ENCODE measurements at places on chromosomes 7 and 10.

DNA sequence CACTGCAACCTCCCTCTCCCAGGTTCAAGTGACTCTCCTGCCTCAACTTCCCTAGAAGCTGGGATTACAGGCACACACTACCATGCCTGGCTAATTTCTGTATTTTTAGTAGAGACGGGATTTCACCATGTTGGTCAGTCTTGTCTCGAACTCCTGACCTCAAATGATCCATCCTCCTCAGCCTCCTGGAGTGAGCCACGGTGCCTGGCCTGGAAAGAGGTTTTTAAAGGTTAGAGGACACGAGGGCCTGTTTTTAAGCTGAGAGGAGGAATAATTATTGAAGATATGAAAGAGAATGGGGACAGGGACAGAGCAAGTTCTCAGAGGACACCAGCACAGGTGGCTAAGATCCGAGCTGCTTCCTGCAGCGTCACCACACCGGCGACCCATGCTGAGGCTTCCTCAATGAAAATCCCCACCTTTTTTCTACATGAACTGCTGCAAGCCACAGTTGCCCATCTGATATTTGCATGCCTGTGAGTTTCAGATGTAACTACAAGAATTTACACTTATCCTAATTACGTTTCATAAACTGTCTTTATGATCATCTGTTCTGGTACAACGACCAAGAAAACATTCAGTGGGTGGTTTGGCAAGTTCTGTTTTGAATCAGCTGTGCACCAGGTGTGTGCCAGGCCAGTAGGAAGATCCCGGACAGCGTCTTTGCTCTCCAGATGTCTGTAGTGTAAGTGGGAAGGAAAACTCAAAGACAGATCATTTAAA is 76.0 kb downstream of the HIP1 start:
- no peak for DNase-seq

DNA sequence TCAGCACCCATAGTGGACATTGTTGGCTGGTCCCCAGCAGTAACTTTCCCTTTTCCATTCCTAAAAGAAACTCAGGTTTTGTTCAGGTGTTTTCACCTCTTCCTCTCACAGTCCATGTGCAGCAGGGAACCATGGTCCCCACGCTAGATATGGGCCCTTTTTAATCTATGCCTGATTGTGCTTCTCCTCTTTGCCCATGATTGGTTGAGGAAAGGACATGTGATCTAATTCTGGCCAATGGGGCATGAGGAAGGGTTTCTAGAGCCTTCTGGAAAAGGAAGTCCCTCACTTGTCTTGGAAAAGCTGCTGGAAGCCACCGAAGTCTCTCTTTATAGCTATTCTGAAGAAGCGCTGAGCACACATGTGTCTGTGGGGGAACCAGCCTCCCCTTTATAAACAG is 330.7 kb downstream of the ACTR3B start:
- no peak for DNase-seq

DNA sequence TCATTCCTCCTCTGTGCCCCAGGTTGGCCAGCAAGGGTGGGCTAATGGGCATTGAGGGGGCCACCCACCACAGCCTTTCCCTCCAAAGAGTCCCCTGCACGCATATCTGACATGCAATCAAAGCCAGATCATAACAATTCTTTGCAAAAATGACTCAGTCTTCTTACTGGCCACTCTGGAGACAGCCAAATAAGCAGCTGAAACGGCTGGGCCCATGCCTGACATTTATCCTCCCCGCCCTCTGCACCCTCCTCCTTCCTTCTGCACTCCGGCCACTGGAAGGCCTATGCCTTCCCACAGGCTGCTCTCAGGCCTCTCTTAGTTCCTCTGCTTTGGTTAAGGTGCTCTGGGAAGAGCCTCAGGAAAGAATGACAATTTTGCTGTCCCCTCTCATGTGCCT is 29.2 kb upstream of the NPFFR1 start:
- DNase-seq: no peak

GRCh38 chr10:35723059-35723458 is 81.0 kb upstream of the FZD8 start:
- no peak for DNase-seq

DNA sequence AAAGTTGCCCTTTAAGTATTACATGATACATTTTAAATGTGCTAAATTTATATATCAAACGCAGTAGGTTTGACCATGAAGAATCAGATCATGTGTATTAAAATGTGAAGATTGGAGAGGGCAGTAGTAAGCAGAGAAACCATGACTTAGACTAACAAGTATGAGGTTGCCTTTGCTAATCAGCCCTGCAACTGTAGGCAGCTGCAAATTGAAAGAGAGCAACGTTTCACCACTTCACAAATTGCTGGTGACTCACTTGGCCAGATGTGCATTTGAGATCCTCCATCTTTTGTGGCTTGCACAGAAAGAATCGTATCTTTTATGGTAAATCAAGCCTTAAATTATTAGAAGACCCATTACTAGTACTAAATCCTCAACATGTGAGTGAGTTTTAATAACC is 10.1 kb upstream of the SEMA3A start:
- DNase-seq: peak; percentile 6

DNA sequence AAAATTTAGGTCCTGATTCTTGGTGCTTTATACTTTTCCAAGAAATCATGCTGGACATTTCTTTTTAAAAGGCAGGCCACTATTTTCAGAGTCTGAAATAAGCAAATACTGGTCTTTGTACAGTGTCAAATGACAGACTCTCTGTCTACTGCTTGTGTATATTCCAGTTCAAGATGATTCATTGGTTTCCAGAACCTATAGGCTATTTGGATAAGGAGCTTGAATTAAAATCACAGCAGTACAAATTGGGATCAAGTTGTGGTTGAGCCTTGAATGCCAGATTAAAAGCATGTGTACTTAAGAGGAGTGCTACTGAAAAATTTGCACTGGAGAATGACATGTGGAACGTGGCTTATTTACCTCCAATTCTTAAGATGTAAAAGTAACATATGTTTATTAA is 10.7 kb downstream of the KMT2E start:
- no peak for DNase-seq

- DNase-seq: no peak
Observed at GRCh38 chr10:131034451-131034850, 277.1 kb downstream of the TCERG1L start.

DNA sequence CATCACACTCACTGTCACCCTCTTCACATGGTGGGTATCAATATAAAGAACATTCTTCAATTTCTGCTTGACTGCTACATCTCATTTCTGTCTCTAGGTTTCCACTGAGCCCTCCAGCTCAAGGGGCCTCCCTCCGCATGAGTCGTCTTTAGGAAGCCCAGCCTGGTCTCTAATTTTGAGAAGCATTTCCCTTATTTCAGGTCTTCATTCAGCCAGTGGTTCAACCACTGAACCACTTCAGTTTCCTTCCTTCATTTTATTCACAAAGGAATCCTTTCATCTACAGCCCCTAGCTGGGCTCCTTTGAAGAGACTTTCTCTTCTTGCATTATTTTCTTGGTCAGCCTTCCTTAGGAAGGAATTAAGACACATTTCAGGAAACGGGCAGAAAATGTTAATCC is 257.4 kb downstream of the KCNMA1 start:
- DNase-seq: peak; percentile 19

GRCh38 chr10:113273181-113274163 is 279.4 kb upstream of the HABP2 start:
- no peak for DNase-seq

DNA sequence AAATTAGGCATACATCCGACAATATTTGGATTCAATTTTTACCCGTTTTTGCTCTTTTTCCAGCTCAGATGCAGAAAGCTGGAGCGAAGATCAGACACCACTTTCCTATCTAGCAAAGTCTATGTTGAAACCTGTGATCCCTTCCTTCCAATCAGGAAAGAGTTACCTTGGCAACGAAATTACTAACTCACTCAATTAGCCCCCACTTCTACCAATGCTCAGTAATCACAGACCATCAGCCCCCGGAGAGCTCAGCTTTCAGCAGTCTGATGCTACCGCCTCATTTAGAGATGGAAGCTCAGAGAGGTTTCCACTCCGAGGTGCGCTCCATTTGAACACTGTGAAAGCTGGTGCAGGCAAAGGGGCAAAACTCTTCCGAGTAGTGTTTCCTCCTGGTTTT is 6.7 kb downstream of the FRAT1 start:
- no peak for DNase-seq

GRCh38 chr7:3732395-3733005 is 431.4 kb downstream of the SDK1 start:
- DNase-seq: no peak

DNA sequence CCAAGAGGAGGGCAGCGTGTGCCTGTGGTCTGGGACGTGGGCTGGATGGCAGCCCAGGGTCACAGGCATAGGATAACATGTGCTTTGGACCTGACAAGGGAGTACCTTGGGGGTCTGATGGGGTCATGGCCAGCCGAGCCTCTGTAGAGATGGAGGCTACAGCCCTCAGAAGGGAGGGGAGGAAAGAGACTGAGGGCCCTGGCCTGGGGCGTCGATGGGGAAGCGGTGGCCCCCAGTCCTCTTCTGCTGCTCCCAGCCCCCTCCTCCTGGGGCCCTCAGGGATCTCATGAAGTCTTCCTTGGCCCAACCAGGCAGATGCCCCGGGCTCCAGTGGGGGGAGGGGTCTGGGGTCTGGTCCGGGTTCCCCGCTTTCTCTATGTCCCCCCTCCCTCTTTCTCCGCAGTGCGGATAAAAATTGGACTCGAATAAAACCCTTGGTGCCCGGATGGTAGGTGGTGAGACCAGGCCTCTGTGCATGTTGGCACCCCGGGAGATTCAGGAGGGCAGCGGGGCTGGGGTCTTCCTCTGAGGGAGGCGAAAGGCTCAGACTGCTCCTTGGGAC is 15.6 kb upstream of the HSPB1 start:
- no peak for DNase-seq

DNA sequence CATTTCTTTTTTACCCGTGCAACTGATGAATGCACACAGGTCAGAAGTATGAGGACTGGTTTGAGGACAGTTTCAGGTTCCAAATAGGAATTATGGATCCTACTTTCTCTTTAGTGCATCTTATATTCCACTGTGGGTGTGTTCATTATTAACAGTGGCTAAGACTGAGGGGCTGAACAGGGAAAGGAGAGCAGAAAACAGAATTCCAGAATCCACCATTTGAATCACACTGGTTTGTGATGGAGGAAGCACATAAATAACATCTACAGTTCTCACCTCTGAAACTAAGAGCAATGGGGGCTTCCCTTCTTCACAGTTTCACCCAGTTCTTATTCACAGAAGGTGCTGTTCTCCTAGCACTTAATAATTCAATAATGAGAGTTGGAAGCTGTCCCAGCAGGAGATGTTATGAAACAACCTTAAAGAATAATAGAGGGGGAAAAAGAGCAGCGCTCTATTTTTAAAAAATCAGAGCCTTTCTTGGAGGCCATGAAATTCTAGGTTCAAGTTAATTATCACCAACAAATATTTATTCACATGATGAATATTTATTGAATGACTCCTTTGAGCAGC is 205.1 kb downstream of the CREB5 start:
- DNase-seq: no peak

DNA sequence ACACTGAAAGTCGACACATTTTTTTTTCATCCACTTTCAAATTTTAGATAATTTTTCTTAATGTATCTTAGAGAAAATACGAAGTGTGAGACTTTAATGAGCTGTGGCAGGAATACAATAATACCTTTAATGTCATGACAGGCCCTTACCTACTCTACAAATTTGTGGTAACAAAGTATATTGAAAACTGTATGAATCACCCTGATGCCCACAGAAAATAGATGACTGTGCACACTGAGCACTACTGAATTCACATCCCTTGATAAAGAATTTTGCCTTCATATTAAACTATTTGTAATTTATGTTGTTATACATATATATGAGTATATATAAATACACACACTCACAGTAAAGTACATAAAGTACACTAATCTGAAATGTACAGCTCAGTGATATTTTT is 51.7 kb downstream of the AKR1D1 start:
- no peak for DNase-seq

DNA sequence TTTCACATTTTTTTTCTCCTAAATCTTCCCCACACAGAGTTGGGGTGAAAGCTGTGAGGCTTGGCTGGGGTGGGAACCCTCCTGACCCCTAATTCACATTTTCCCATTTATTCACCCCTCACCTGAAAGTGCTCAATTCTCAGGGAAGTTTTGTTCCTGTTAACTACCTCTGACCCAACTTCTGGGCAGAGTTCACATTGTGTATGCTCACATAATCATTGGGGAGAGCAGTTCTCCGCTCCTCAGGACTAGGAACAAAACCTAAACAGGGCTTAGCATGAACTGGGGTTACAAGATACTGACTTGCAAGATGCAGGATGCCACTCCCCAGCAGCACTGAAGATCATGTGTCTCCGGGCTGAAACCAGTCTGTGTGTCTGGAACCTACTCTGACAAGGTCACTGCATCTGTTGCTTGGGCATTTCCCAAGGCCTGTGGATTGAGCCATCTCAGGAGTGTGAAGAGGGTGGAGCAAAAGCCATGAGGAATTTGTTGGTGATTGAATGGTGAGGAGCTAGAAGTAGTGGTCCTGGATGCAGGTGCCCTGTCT is 258.1 kb upstream of the IGFBP3 start:
- no peak for DNase-seq
